Motor neuron (in vitro differentiated cells): ENCODE measurements at places on chromosomes 11 and 22. TPM values are rescaled to one million over a fixed set of nuclear protein-coding genes. Genes with fewer than 3 reads are reported as not detected.

Gene UBQLNL
- 0.21 and 0.45 TPM in 2 replicates for total RNA-seq

Gene CDC42BPG
- 0.05 and 0.13 TPM in 2 replicates for total RNA-seq

Gene SLC35C1
- total RNA-seq = 7.0 and 8.7 TPM in 2 replicates

Gene NXPE1
- total RNA-seq = 0.29 and 0.82 TPM in 2 replicates

Gene HEPACAM
- not detected in 2 replicates for total RNA-seq

Gene OR4C13
- not detected in 2 replicates for total RNA-seq

Gene RGL4
- 0.41 and 0.73 TPM in 2 replicates for total RNA-seq

Gene USP47
- total RNA-seq = 69.2 and 72.9 TPM in 2 replicates

Gene OR52A1
- 0.28 and 0.44 TPM in 2 replicates for total RNA-seq

Gene KRTAP5-9
- total RNA-seq = 1.2 TPM in 1 of 2 replicates, not detected in the other

Gene OR5P2
- 1.3 and 1.4 TPM in 2 replicates for total RNA-seq

Gene MRGPRX4
- 0.68 TPM in 1 of 2 replicates, not detected in the other for total RNA-seq

Gene CCDC73
- total RNA-seq = 0.08 and 0.18 TPM in 2 replicates

Gene PDE2A
- 11.1 and 14.4 TPM in 2 replicates for total RNA-seq

Gene HSD17B12
- total RNA-seq = 22.9 and 27.2 TPM in 2 replicates

Gene KRTAP5-11
- total RNA-seq = 0.68 and 0.76 TPM in 2 replicates

Gene SYCE3
- 1.2 TPM in 1 of 2 replicates, not detected in the other for total RNA-seq

Gene SLC22A6
- total RNA-seq = 0.19 TPM in 1 of 2 replicates, not detected in the other

Gene YAP1
- total RNA-seq = 31.6 and 32.1 TPM in 2 replicates

Gene CEP126
- total RNA-seq = 17.4 and 25.9 TPM in 2 replicates

Gene SPINDOC
- total RNA-seq = 22.9 and 23.7 TPM in 2 replicates

Gene SLC17A6
- 0.21 TPM in 1 of 2 replicates, not detected in the other for total RNA-seq

Gene C11orf97
- 1.00 and 1.5 TPM in 2 replicates for total RNA-seq

Gene DPP3
- total RNA-seq = 60.5 and 64.2 TPM in 2 replicates

Gene DSCAML1
- 0.10 and 0.11 TPM in 2 replicates for total RNA-seq

Gene CENPM
- 2.9 and 3.2 TPM in 2 replicates for total RNA-seq

Gene IFITM10
- 0.38 and 0.46 TPM in 2 replicates for total RNA-seq
